ENCODE measurements at places on chromosomes 3 and 15.

GRCh38 chr3:188567478-188568195 is 413.7 kb downstream of the LPP start:
- no peak for DNase-seq

GRCh38 chr3:12135029-12135657 is 23.6 kb downstream of the TIMP4 start:
- peak; percentile 81 for DNase-seq

- DNase-seq = no peak
Observed at GRCh38 chr3:126548556-126549466, 9.9 kb downstream of the C3orf22 start.

DNA sequence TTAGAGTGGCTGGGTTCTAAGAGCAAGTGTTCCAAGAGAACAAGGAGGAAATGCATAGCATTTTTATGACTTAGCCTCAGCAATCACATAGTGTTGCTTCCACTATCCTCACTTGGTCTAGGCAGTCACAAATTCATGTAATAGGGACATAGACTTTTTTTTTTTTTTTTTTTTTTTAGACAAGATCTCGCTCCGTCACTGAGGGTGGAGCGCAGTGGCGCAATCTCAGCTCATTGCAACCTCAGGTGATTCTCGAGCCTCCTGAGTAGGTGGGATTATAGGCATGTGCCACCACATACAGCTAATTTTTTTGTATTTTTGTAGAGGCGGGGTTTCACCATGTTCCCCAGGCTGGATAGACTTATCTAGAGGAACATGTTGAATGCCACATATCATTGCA is 4.7 kb upstream of the GNB4 start:
- DNase-seq = no peak

DNA sequence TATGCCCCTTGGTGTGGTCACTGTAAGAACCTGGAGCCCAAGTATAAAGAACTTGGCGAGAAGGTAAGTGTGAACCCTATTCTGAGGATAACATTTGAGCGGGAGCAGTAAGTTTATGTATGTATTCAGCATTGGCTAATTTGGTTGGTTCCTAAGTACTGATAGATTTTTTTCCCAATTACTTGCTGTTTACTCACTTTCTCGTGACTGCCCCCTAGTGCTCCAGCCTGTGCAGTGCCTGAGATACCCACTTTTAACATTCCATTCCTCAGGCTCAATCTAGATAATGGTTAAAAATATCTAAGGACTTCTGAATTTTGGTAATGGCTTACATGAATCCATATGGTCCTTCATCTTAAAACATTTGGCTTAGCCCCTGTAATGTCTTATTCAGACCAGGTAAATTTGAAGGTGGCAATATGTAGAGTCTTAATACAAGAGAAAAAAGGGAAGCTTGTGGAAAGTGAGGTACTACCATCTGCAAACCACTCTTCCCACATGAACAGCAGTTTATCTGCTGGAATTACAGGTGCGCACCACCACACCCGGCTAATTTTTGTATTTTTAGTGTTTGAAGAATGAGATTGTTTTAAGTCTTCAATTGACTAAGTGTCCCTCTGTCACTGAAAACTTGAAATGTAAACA is 7.1 kb downstream of the ELL3 start:
- DNase-seq = peak; percentile 54

DNA sequence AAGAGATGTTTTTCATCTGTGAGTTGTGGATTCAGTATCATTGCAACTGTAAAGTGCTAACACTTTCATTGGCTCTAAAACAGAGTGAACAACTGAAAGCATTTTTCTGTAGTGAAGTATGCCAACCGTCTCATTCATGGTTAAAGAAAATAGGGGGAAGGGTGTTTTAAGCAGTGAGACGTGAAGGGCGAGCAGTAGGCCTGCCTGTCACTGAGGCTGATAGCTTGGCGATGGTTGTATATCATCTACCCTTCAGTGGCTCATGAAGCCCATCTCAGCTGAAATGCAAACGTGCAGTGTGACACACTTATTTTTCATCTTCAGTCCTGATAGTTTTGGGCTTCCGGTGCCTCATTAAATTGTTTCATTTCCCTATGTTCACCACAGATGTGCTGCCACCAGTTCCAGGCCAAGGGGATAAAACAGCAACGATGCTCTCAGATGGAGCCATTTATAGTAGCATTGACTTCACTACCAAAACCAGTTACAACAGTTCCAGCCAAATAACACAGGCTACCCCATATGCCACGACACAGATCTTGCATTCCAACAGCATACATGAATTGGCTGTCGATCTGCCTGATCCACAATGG is 562.0 kb downstream of the ROBO2 start:
- DNase-seq = no peak

DNA sequence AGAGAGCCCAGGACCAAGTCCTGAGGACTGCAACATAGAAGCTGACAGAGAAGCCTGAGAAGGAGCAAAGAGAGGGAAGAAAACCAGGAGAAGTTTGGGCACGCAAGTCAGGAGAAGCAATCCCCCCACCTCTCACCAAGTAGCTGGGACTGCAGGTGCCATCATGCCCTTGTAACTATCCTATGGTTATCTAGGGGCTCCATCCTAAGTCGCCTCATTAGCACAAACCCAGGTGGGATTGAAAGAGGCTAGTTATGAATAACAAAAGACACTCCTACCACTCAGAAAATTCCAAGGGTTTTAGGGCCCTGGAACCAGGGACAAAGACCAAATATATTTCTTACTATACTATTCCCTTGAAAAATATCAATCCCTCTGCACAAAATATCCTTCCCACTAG is 53.5 kb downstream of the CCR4 start:
- DNase-seq = no peak

DNA sequence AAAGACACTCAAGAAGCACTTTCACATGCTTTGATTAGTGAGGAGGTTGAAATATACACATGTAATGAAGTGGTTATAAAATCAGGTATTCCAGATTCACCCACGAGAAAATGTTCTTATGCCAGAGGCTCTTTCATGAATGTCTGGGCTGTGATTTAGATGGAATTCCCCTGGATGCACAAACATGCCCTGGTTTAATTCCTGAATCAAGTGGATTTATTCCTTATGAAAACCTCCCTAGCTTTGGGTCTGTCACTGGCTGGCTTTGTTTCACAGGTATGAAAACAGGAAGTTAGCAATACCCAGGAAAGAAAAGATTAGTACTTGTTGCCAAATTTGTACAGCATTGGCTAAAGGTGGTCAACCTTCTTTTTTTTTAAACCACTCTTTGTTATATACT is 1123.0 kb downstream of the ROBO1 start:
- no peak for DNase-seq

DNA sequence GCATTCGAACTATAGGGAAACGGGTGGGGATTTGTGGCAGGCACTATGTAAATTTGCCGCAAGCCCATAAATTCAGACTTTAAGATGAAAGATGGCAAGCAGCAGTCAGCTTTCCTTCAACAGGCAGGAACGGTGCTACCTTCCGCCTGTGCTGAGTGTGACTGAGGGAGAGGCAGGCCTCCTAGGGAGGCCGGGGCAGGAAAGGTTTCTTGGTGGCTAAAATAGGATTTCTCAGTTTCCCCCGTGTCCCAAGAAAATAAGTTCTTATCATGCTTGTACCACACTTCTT is 12.5 kb downstream of the FLNB start:
- DNase-seq = no peak

- DNase-seq = peak; percentile 89
Observed at GRCh38 chr3:112097378-112097777, 11.2 kb downstream of the C3orf52 start.

- DNase-seq = no peak
Observed at GRCh38 chr3:152338159-152338720, 69.5 kb downstream of the MBNL1 start.
